ENCODE measurements at places on chromosomes 3 and 15.
A peak's percentile ranks its signal among the peaks of the same experiment; 100 is the strongest.

GRCh38 chr15:63035253-63035652 is 7.3 kb upstream of the TPM1 start:
- DNase-seq = no peak

GRCh38 chr3:128455786-128456748 is 10.6 kb downstream of the DNAJB8 start:
- DNase-seq = no peak

GRCh38 chr15:87633525-87633924 is 623.0 kb downstream of the NTRK3 start:
- DNase-seq = no peak

GRCh38 chr3:123287051-123287961 is 85.6 kb downstream of the SEC22A start:
- no peak for DNase-seq

- no peak for DNase-seq
Observed at GRCh38 chr15:81069909-81070308, 64.2 kb upstream of the CFAP161 start.

GRCh38 chr3:124483915-124484470 is 246.3 kb upstream of the UMPS start:
- no peak for DNase-seq

DNA sequence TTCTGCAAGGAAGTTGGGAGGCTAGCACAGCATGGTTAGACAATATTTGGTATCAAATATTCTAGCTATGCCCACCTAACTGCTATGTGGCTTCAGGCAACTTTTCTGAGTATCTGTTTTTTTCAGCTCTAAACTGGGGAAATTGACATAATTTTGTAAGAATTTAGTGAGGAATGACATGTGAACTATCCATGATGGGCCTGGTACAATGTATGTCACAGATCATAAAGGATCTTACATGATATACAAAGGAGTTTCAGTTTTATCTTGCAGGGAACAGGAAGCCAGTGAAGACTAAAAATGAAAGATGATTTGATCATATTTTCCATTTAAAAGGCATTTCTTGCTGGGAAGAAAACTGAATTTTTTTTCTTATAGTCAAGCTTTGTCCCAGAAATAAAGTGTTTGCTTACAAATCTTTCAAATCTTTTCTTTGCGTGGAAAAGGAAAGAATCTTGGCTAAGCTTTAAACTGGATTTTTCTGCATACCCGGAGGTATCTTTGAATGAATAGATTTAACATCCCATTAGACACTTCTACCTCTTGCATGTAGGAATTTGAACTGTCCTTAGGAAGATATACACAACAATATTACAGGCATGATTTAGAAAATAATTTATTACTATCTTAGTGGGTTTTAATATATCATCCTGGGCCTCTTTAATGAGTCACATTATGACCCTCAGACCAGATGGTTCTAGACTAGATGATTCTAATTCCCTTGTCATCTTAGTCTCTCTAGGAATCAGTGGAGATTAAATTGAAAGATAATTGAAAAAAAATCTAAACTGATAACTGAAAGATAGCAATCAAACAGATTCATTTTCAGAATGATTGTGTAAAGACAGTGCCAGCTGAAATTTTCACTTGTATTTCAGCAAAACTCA is 436.0 kb upstream of the THBS1 start:
- DNase-seq = no peak

DNA sequence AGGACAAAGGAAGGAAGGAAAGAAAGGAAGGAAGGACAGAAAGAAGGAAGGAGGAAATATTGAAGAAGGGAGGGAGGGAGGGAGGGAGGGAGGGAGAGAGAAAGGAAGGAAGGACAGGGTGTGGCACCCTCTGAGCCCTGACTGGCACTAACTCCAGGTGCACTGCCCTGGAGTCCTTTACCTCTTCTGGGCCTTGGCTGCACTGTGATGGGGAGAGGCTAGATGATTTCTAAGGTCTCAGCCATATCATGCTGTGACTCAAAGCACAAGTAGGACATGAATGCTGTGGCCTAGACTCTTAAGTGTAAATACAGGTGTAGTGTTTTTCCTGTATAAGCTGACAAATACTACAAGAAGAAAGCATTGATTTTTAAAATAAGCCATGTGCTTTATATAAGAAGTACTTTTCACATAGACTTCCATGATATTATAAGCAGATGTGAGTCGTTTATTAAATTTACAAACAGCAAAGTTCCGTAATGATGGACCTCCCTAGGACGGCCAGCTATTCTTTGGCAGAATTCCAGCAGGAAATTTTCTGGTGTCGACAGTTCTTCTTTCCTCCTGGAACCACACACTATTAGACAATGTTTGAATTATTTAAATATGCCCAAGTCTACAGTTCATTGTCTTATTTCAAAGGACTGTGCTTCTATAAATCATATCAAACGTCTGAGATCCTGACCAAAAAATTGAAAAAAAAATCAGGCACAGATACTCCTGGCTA is 213.8 kb upstream of the C2CD4B start:
- no peak for DNase-seq

- no peak for DNase-seq
Observed at GRCh38 chr3:36894914-36895313, 49.9 kb downstream of the TRANK1 start.

DNA sequence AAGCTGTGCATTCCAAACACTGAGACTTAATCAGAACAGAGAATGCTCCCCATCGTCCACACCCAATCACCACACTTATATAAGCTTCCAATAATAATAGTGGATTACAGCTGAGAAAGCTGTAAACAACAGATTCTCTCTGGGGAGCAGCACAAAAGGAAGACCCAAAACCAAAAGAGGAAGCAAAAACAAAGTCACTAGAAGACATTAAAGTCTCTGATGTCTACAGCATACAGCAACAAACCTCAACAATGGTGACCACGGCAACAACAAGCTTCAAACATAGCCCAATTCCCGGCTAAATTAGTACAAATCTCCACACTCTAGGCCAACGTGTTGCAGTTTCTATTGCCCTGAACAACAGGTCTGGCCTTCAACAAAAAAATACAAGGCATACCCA is 37.7 kb downstream of the ZDHHC23 start:
- DNase-seq = no peak

DNA sequence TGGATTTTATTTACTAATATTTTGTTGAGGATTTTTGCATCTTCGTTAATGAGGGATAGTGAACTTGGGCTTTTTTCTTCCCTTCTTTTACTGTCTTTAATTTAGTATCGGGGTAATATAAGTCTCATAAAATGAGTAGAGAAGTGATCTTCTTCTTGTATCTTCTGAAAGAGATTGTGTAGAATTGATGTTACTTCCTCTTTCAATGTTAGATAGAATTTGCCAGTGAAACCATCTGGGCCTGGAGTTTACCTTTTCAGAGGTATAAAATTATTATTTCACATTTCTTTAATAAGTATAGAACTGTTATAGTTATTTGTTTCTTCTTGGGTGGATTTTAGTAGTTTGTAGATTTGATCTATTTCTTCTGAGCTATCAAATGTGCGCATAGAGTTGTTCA is 7.8 kb downstream of the HESX1 start:
- no peak for DNase-seq

DNA sequence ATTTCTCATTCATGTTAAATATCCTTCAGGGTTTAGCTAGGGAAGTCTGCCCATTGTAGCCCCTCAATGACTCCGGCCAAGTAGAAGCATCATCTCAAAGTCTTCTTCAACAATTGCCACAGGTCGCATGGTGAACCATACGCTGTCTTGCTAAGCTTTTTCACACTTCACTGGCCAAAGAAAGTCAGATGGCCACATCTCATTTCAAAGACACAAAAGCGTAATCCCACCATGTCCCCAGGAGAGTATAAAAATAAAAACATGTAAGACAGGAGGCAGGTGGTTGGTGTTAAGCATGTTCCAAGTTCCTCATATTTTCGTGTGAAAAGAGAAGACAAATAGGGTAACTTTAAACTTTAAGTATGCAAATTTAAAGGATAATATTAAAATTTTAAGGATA is 147.4 kb downstream of the ERC2 start:
- no peak for DNase-seq

DNA sequence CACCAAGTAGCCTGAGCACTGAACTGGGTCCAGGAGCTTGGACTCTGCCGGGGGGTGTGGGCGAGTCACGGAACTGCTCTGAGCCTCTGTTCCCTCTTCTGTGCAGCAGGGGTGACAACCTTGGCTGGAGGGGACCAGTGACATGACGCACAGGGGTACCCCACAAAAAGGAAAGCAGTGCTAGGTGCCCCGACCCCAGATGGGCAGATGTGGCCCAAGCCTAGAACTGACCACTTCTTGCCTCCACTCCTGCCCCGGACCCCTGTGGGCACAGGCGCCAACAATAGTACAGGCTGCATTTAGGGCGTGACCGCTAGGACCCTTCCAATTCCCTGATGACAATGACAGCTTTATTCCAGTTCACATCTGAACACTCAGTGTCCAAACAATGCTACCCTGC is 255.9 kb upstream of the LYSMD4 start:
- DNase-seq = no peak

GRCh38 chr15:29143293-29143692 is 126.3 kb downstream of the NSMCE3 start:
- no peak for DNase-seq

DNA sequence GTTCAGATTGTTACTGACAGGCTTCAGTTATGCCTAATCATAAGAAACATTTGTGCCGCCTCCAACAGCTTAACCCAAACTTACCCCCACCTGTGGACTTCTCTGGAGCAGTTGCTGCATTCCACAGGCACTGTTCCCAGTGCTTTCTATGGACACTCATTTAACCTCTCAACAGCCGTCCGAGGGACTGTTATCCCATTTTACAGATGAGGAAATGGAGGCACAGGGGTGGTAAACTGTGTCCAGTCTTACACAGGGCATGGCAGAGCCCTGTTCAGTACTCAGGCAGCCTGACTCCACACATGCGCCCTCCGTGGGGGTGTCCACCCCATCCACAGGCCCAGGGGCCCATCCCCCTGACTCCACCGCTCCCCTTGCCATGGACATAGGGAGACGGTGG is 14.3 kb upstream of the TGM5 start:
- no peak for DNase-seq

DNA sequence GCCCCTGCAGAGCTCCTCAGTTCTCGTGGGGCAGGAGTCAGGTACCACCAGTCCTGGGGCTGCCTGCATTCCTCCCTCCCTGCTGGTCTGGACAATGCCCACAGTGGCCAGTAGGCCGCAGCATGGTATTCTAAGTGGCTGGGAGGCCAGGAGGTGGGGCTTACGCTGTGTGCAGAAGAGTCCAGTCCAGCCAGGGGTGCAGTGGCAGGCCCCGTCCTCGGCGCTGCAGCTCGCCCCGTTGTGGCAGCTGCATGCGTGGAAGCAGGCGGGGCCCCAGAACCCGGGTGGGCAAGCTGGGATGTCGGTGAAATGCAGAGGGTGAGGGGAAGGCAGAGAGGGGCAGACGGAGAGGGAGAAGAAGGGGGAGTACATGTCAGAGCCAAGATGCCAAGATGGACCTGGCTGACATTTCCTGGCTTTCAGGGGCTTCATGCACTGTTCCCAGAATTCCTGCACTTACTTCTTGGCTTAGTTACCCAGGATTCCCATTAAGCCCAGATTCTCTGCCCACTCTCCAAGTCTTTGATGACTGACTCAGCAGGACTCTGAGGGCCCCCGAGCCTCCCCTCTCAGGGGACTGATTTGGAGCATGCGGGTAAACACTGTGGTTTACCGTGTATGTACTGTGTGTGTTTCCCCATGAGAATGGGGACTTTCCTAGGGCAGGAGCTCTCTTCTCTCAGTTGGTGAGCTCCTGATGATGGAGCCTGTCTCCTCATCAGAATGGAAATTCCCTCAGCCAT is 47.5 kb downstream of the RAB11A start:
- peak; percentile 39 for DNase-seq

DNA sequence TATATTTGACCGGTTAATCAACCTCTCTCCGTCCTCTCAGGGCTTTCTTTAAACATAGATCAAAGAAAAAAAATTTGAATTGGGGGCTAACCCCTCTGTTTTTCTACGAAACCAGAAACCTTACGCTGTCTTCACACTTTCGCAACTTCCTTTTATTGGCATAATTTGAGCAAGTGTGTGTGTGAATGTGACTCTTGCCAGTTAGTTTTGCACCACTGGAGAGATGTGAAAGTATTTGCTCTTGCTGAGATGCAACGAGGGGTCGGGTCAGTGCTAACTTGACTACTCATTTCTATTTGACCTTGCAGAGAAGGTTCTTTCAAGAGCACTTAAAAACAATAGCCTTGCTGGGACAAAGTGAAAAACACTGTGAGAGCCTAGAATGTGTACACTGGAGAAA is 81.2 kb downstream of the FAM43A start:
- DNase-seq = no peak

DNA sequence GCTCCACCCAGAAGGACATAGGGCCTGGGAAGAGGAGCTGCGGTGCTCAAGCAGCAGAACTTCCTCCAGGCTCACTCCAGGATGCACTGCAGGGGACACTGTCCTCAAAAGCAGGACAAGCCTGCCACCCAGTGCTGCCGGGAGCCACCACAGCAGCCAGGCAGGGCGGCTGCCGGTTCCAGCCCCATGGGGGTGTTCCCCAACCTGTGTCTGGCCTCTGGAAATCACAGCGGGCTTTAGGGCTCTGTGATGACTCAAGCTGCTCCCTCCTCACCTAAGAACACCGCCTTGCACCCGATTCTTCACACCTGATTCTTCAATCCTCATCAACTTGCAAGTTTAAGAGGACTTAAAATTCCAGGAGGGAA is 71.9 kb upstream of the SLC6A11 start:
- DNase-seq = no peak

DNA sequence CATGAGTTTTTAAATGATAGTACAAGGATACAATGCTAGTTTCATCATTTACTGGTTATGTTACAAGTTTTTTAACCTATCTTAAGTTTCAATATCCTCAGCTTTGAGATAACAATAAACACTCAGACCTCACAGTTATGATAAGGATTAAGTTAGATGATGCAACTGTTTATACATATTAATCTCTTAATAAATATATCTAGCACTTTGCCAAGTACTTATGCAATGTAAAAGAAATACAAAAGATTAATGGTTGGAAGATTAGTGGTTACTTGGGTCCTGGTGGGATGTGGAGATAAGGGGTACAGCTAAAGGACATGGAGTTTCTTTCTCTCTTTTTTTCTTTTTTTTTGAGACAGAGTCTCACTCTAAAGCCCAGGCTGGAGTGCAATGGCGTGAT is 12.0 kb downstream of the SPPL2A start:
- DNase-seq = no peak

- no peak for DNase-seq
Observed at GRCh38 chr15:88571153-88571851, 24.8 kb upstream of the DET1 start.

- no peak for DNase-seq
Observed at GRCh38 chr3:128077665-128078064, 25.4 kb downstream of the SEC61A1 start.

- DNase-seq = no peak
Observed at GRCh38 chr3:126442094-126442855, 33.4 kb downstream of the ZXDC start.

DNA sequence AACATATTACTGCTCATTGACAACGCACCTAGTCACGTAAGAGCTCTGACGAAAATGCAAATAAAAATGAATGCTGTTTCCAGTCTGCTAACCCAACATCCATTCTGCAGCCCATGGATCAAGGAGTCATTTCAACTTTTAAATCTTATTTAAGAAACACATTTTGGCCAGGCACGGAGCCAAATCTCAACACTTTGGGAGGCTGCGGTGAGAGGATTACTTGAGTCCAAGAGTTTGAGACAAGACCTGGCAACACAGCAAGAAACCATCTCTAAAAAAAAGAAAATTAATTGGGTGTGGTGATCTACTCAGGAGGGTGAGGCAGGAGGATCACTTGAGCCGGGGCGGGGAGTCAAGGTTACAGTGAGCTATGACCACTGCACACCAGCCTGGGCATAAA is 22.4 kb upstream of the TM4SF19 start:
- no peak for DNase-seq

GRCh38 chr3:169058681-169059080 is 604.8 kb downstream of the MECOM start:
- DNase-seq = no peak

- DNase-seq = no peak
Observed at GRCh38 chr3:60588806-60589205, 662.4 kb downstream of the FHIT start.

Measured in fibroblast of the conjunctiva (primary cell).